ENCODE measurements at places on chromosomes 4 and X. TPM values are rescaled to one million over a fixed set of nuclear protein-coding genes. Genes with fewer than 3 reads are reported as not detected.

DNA sequence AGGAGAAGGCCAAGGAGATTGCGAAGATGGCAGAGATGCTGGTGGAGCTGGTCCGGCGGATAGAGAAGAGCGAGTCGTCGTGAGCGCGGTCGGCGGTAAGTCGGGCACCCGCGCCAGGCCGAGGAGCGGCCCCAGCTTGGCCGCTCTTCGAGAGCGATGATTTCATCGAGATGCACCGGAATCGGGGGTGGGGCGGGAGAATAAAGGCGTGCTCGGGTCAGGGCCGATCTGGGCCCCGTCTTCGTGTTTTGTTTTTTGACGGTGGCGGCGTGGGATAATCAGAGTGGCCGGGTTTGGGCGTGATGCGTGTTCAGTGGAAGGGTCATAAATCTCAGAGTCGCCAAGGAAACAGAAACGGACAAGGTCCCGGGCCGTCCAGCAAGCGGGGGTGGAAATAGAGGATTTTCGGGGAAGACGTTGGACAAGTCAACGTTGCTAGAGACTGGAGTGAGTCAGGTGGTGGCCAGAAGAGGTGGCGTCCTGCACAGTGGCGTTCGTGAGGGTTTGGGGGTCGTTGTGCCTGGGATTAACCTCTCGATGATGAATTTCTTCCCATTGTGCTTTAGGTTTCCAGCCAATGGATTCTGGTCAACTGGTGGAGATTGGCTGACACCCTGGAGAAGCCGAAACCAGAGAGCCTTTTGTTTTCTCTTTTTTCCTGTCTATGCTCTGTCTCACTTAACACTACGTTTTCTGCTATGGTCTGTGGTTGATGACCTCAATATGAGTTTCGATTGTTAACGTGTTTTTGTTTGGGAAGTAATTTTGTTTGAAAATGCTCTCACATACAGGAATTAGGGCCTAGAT lies 882 bp downstream of the MRFAP1 start:
- DNase-seq, result no peak

Gene SHROOM4
- 11.2 TPM for total RNA-seq

Gene ARMCX1
- 25.6 TPM for total RNA-seq

Gene FAM149A
- 13.0 TPM for total RNA-seq

Gene UGT8
- total RNA-seq, result not detected

DNA sequence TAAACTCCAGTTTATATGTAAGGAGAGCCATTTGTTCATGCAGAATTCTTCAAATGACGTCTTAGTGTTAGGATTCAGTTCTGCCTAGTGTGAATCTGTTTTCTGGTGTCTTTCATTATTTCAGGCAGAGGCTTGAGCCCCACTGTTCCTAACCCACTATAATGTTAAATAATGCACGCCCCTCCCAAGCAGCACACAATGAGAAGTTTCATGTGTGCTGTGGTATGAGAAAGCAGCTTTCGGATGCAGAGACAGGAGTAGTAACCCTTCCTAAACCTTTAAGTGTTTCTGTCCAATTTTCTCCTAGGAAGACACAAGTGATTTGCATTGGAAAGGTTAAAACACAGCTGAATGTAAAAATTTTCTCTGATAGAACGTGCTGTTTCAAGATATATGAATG lies 54.5 kb downstream of the TRIM2 start:
- no peak for DNase-seq

DNA sequence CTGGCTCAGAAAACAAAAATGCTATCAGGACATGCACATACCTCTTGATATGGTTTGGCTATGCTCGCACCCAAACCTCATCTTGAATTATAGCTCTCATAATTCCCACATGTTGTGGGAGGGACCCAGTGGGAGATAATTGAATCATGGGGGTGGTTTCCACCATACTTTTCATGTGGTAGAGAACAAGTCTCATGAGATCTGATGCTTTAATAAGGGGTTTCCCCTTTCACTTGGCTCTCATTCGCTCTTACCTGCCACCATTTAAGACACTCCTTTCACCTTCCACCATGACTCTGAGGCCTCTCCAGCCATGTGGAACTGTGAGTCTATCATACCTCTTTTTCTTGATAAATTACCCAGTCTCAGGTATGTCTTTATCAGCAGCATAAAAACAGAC lies 958.6 kb downstream of the TRAM1L1 start:
- no peak for DNase-seq

GRCh38 chr4:12446657-12447185 lies 1018.0 kb upstream of the HS3ST1 start:
- DNase-seq, result no peak

GRCh38 chr4:188023682-188024081 lies 28.1 kb downstream of the ZFP42 start:
- no peak for DNase-seq

DNA sequence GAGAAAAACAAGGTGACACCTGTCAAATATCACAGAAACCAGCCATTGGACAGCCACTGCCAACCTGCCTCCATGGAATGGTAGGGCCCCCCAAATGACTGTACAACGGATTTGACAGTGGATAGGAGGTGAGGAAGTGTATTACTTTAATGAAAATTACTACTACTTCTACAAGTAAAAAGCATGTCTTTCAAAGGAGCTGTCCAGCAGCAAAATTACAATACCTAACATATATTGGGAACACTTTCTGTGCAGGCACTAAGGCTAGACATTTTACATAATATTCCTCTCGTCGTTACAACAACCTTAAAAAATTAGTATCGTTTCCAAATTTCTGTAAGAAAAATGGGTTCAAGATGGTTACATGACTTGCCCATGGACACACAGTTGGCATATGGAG lies 14.9 kb downstream of the PPP3CA start:
- DNase-seq, result no peak

DNA sequence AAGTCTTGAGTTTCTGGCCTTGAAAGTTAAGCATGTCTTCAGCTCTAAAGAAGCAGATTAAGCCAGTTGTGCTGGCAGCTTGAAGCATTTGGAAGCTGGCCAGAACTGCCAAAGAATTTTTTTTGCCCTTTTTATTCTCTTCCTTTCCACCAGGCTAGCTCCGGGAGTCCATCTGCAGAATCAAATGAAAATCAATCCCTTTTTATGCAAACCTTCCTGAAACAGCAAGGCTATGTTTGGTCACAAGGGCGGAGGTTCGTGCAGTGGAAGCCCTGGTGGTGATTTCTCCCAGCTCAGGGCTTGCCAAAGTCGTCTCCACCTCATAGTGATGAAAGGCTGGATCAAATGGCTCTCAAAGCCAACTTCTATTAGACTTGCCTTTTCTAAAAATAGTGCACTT lies 21.6 kb upstream of the C4orf54 start:
- DNase-seq, result peak; percentile 59

Gene C4orf51
- total RNA-seq, result not detected

Gene BTC
- total RNA-seq, result 0.44 TPM

Gene TAPT1
- total RNA-seq, result 53.4 TPM

- no peak for DNase-seq
These were observed 444.2 kb downstream of the GRIA2 start for GRCh38 chr4:157664726-157665125.

GRCh38 chr4:91827914-91828313 lies 475.9 kb upstream of the GRID2 start:
- no peak for DNase-seq

- no peak for DNase-seq
These were observed 726.4 kb upstream of the MAGEB2 start for GRCh38 chrX:29488919-29489318.

- no peak for DNase-seq
These were observed 26.9 kb upstream of the CYBB start for GRCh38 chrX:37752936-37753335.

DNA sequence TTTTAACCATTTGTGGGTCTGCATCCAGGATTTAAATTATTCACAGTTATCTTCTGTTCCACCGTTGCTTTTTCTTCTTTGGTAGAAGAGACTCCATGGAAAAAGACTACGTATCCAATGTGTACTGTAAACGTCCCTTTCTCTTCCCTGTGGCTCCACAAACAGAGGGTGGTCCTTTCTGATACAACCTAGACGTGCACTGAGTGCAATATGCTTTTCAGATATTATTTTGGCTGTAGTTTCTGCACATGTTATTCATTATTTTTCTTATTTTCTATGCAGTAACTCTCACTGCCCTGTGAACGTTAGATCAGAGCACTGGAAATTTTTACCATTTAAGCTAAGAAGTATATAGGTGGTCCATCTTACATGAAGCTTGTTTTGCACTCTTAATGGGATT lies 72.7 kb downstream of the SHISA3 start:
- DNase-seq, result no peak

Gene BMP2K
- 65.7 TPM for total RNA-seq

GRCh38 chr4:53273726-53274125 lies 92.1 kb downstream of the SCFD2 start:
- DNase-seq, result no peak

- DNase-seq, result no peak
These were observed 29.4 kb upstream of the GYG2 start for GRCh38 chrX:2799369-2799768.

All from heart left ventricle (tissue), 16 donors.